ENCODE measurements at places on chromosomes 1 and 21. TPM values are rescaled to one million over a fixed set of nuclear protein-coding genes. Genes with fewer than 3 reads are reported as not detected.

The OR2G6 gene
- polyA plus RNA-seq, result not detected

The AADACL4 gene
- polyA plus RNA-seq, result not detected

The AVPR1B gene
- polyA plus RNA-seq, result not detected

The PRAMEF13 gene
- polyA plus RNA-seq, result not detected

The SMCP gene
- not detected for polyA plus RNA-seq

The TAGLN2 gene
- polyA plus RNA-seq, result 609 TPM
